Hypothalamus (tissue), 51 donors: ENCODE measurements at places on chromosomes 2 and 18.

GRCh38 chr18:51400721-51401120, 203.2 kb upstream of the MEX3C start:
- no peak for DNase-seq

- DNase-seq = no peak
These were observed 41.1 kb downstream of the ZNF516 start for GRCh38 chr18:76453932-76454331.

DNA sequence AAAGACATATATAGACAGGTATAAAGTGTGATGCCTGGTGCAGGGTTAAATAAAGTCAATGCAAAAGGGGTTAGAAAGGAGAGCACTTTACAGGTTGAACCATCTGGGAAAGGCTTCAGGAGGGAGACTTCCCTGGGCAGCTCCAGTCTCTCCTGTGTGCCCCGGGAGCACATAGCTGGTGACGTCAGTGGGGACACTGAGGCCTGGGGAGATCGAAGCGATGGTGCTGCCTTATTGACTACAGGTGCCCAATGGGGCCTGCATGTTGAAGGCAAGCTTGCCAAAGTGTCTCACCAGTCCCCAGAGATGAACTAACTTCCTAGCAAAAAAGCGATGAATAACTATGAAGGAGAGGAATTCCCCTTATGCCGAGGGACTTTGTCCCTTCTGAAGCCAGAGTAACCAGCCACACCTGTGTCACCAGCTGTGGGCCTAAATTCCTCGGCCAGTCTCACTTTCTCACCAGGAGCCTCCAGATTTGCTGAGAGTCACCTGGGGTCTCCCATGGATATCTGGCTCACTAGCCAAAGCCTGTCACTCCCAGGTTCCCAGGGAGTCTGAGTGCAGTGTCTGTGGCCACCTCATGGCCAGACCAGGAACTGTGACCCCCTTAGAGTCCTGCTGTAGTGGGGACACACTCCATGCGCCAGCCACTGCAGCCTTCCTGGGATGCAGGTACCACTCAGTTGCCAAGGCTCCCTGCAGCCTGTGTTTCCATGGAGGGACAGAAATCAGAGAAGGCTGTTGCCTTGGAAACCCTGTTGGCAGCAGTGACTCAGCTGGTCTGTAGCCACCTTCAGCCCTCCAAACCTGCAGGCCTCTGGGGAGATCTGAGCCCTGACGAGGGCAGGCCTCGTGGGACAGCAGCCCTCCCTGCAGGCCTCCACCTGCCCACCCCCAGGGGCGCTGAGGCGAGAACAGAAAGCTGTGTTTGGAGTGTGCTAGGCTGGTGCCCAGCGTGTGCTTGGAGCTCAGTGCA, 128.7 kb downstream of the CTIF start:
- peak; percentile 71 for DNase-seq

DNA sequence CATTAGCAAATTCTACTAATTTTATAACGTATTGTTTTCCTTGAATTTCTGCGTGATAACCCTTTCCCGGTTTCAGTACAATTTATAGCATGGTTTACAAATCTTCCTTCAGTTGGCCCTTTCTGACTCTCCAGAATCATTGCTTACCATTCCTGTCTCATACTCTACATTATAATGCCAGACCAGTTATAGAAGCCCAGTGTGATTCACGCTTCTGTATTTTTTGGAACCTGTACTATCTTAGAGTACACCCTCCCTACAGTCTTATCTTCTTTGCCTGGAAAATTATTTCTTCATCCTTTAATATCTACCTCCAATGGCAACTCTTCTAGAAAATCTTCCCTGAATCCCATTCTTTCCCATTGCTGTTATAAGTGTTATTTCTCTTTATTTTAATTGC, 391.6 kb upstream of the SYT4 start:
- DNase-seq = no peak

- no peak for DNase-seq
These were observed 15.0 kb upstream of the ELOA2 start for GRCh38 chr18:47050468-47050867.

- no peak for DNase-seq
These were observed 1131.2 kb downstream of the TSN start for GRCh38 chr2:122886479-122887145.

- no peak for DNase-seq
These were observed 38.1 kb downstream of the SNED1 start for GRCh38 chr2:241036397-241036963.

- no peak for DNase-seq
These were observed 1.5 kb downstream of the ESCO1 start for GRCh38 chr18:21598726-21599584.

DNA sequence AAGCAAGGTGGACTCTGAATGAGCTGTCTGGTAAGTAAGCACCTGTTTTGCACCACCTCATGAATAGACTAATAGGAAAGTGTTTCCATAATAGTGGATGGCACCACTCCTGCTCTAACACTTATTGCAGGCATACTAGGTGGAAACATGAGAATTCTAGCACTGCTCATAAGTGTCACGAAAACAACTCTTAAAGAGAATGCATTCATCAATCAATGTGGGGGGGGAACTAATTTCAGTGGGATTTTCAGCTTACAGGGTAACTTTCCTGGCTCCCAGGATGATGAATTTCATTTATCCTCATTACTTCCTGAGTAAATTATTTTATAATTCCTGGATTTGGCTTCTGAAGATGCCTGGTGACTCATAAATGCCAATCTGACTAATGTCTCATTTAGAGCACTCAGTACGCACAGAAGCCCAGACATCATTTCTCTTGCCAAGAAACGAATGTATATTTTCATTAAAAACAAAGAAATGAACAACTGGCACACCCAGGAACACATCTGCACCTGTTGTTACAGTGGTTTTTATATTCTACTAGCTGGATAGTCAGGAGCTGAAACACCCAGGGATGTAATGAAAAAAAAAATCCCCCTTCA, 129.6 kb downstream of the PID1 start:
- DNase-seq = no peak

GRCh38 chr2:48114256-48114655, 208.0 kb upstream of the FBXO11 start:
- DNase-seq = no peak

DNA sequence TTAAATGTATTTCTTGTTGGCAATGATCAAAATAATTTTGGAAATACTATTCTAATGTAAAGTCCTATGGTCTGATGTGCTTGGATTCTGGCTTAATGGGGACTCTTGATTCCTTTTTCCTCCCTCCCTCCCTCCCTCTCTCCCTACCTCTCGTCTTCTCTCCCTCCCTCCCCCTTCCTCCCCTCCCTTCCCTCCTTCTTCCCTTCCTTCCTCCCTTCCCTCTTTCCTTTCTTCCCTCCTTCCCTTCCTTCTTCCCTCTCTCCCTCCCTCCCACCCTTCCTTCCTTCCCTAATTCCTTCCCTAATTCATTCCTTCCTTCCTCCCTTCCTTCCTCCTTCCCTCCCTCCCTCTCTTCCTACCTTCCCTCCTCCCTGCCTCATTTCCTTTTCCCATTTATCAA, 19.9 kb upstream of the NCKAP5 start:
- DNase-seq = no peak

DNA sequence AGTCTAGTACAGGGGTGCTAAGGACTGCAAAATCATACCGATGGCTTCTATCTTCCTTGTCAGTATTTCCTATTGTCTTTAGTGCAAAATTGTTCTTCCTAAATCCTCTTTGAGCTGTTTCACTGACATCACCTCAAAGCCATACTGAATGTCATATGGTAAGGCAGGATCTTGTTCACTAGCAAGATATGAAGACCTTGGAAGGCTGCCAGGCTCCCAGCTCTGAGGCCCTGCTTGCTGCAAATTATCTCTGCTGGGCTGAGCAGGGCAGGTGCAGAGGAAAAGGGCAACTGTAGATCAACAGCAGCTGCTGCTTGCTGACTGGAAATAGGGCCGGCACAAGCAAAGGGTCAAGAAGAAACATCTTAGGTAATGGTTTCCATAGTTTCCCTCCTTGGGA, 58.2 kb downstream of the PMAIP1 start:
- DNase-seq = no peak

DNA sequence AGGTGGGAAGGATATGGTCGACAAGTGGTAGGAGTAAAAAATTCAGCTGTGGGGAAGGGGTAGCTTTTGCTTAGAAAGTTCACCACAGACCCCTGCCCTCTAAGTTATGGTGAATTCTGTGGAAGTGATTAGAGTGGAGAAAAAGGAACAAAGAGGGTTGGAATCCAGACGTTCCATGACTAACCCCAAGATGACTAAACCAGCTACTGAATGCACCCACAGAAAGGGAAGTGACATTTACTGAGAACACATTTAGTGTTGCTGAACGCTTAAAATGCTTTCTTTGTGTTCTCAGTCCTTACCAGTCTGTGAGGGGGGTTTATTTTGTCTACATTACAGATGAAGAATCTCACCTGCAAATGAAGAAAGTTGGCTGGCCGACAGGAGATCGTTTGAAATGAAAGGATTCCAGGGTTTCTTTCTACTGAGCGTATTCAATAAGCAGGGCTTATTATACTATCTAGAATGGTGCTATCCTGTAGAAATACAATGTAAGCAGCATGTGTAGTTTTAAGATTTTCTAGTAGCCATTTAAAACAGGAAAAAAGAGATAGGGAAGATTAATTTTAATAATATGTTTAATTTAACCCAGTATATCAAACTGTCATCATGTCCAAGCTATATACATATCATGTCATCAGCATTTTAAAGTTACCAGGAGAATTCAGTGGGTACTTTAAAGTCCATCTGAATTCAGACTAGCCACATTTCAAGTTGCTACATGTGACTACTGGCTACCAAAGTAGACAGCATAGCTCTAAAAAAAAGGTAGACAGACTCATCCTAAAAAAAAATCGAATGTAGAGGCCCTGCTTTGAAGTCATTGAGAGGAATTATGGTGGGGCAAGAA, 60.1 kb downstream of the LIMS1 start:
- no peak for DNase-seq

GRCh38 chr2:5986801-5987787, 294.9 kb downstream of the SOX11 start:
- no peak for DNase-seq

DNA sequence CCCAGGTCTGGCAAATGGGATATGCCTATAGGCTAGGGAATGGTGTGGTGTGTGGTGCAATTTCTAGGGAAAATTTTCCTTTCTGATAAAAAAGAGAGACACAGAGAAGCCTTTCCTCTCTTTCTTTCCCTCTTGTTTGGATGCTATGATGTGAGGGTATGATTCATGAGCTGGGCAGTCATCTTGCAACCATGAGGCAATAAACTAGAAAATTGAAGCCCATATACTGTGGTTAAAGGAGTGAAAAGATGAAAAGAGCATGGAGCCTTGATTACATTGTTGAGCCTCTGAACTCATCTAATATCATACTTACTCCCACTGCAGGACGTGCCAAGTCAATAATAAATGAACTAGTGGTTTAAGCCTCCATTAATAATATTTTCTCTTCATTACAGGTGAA, 215.6 kb downstream of the HAUS1 start:
- DNase-seq = no peak

DNA sequence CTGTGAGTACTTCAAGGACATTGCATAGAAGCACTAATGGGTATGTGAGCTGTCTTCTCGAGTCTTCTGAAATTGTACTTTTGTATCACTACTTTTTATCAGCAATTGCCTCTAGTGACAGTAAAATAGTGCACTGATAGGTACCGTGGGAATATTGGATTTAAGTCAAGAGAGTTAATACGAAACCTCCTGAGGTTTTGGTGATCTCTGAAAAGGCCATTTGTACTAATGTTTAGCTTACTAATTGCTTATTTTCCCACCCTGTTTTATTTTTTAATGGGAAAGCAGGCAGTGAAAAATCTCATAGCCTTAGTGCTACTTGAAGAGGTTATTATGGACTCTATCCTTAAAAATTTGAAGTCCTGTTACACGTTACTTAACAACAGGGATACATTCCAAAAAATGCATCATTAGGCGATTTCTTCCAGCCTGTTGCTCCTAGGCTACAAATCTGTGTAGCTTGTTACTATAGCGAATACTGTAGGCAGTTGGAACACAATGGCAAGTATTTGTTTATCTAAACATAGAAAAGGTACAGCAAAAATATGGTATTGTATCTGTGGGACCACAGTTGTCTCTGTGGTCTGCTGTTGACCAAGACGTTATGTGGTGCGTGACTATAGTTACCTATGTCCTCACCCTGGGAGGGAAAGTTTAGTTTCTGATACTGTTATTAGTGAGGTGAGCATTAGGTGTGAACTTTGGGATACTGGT, 65.9 kb downstream of the CAB39 start:
- DNase-seq = no peak

- no peak for DNase-seq
These were observed 78.7 kb upstream of the MBOAT2 start for GRCh38 chr2:9082158-9082557.

DNA sequence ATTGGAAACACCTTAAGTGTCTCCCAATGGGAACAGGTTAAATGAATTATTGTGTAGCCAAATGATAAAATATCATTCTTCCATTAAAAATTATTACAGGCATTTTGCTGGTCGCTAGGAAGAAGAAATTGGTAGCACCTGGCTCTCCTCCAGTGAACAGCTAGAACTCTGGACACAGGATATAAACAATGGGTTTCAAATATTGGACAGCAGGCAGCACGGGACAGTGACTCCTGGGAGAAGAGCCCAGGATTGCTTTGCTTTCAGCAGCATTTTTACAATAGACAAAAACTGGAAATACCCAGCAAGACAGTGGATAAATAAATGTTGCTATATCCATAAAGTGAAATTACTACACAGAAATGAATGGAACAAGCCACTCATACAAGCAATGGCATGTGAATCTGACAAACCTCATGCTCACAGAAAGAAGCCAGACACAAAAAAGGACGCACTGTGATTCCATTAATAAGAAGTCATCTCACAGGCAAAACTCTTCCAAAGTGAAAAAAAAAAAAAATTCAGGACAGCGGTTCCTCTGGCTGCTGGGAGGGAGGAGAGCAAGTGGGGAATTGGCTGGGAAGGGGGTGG, 50.5 kb downstream of the LAMA1 start:
- no peak for DNase-seq

GRCh38 chr2:98461498-98462049, 16.9 kb downstream of the INPP4A start:
- DNase-seq = no peak

DNA sequence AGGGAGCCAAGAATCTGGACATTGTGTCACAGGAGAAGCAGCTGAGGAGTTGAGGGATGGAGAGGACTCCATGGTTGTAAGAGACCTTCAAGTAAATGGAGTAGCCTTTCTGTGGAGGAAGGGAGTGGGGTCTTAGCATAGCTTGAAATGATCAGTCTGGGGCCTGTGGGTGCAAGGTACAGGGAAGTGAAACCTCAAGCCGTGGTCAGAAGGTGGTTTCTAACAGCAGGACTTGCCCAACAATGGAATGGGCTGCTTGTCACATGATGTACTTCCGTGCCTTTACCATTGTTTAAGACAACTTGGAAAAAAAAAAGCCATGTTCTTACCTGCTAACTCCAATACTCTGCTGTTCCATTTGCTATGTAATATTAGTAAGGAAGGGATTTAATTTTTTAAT, 140.7 kb downstream of the LDLRAD4 start:
- DNase-seq = no peak

- DNase-seq = no peak
These were observed 2.4 kb downstream of the CHRNA1 start for GRCh38 chr2:174761837-174762236.

- no peak for DNase-seq
These were observed 49.7 kb downstream of the GLI2 start for GRCh38 chr2:120785228-120785966.
